ENCODE measurements at places on chromosomes 2 and 18. TPM values are rescaled to one million over a fixed set of nuclear protein-coding genes. Genes with fewer than 3 reads are reported as not detected.

The ZNF385B gene
- total RNA-seq: 0.74 TPM

The TNFAIP6 gene
- 3.4 TPM for total RNA-seq

The AMMECR1L gene
- total RNA-seq: 22.9 TPM

The CIDEA gene
- total RNA-seq: 132 TPM

The ACMSD gene
- not detected for total RNA-seq

The TSHZ1 gene
- 12.8 TPM for total RNA-seq

The STK16 gene
- 12.0 TPM for total RNA-seq

The CPS1 gene
- total RNA-seq: 2.9 TPM

The SPATS2L gene
- total RNA-seq: 80.1 TPM

The TWIST2 gene
- total RNA-seq: 141 TPM

The ST6GAL2 gene
- 0.79 TPM for total RNA-seq

The KCNG2 gene
- total RNA-seq: not detected

- no peak for DNase-seq
These were observed 54.9 kb downstream of the XRCC5 start for GRCh38 chr2:216164087-216164486.

DNA sequence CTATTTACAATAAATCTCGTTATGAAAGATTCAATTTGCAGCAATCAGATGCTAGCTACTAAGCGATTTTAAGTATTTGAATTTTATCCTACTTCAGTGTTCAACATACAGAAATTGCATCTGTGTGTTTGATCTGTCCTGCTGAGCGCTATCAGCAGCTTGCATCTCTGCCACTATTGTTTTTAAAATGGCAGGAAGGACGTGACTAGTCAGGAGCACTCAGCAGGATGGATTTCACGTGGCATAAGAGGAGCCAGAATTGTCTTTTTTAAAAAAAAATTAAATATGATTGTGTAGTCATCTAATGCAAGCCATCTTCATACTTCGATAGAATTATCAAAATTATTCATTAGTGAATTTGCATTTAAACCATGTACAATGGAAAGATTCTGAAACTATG, 2.8 kb upstream of the KLHL14 start:
- no peak for DNase-seq

- no peak for DNase-seq
These were observed 134.9 kb upstream of the CHAC2 start for GRCh38 chr2:53632714-53633113.

DNA sequence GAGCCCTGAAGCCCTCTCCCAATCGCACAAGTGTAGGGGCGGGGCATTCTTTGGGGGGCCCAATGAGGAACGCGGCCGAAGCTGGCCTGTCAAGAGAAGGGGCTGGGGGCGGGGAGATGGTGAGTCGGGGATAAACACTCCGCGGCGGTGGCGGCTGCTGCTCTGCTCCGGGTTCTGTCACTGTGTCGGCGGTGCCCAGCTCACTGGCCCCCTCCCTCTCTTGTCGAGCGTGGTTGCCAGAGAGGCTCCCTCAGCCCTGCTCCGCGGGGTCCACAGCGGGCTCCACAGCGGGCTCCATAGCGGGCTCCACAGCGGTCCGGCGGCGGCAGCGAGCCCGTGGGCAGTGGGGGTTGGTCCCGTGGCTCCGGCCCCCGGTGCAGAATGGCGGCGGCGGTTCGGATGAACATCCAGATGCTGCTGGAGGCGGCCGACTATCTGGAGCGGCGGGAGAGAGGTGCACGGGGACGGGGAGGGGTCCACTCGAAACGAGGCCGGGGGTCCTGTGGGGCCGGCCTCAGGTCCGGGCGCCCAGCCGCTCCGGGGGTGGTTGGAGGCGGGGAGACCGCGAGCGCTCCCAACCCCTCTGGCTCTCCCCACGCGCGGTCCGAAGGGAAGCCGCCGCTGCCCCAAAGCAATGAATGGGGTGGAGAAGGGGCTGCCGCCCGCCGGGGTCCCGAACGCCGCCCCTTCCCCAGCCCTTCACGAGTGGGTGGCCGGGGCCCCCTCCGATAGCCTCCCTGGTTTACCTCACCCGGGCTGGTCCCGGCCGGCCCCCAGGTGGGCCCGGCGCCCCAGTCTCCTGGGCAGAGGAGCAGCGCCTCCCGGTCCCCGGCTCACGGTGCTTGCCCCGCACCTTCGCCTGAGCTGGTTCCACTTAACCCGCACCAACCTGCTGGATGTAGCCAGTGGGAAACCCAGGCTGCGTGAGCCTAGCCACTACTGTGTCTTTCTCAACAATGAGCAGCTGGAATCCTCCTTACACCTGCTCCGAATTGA, at the start of gene MXD1:
Gene MXD1, plus strand, starts transcription at position 160 of the 996 bp plus-strand sequence. Its CDS starts 222 bp downstream, at position 382.
- peak; percentile 98 for DNase-seq

- DNase-seq: no peak
These were observed 239.9 kb downstream of the DSEL start for GRCh38 chr18:67276638-67277037.

GRCh38 chr2:37080266-37080665, 3.9 kb downstream of the HEATR5B start:
- no peak for DNase-seq

DNA sequence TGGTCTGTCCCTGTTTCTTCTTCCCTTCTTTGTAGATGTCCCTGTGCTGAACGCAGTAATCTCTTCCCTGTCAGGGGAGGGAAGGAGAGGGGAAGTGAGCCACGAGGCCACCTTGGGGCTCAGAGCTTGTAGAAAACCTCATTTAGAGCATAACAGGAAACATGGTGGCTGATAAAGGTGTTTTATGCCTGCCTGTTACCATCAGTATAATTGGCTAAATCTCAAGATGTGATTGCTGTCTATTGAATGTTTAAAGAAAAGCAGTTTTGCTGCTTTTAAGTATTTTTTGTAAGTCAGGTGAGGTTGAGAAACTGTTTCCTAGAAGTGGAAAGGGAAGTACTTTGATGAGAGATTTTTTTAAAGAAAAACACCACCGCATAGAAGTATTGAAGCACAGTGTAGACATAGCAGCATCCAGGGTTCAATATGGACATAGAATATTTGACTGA, 59.7 kb upstream of the PDK1 start:
- DNase-seq: no peak

- DNase-seq: no peak
These were observed 984 bp upstream of the MSH2 start for GRCh38 chr2:47401789-47402554.

- no peak for DNase-seq
These were observed 474.1 kb downstream of the IRS1 start for GRCh38 chr2:226325526-226325925.

- DNase-seq: no peak
These were observed 532.8 kb downstream of the FBXO15 start for GRCh38 chr18:73614812-73615211.

- no peak for DNase-seq
These were observed 27.1 kb upstream of the STEAP3 start for GRCh38 chr2:119196301-119197125.
